ELF-1 (cell line): ENCODE measurements at places on chromosomes 7 and 10.

GRCh38 chr7:46853451-46853850 is 728.5 kb downstream of the TNS3 start:
- no peak for DNase-seq

GRCh38 chr10:131249238-131249954 is 62.1 kb downstream of the TCERG1L start:
- no peak for DNase-seq

DNA sequence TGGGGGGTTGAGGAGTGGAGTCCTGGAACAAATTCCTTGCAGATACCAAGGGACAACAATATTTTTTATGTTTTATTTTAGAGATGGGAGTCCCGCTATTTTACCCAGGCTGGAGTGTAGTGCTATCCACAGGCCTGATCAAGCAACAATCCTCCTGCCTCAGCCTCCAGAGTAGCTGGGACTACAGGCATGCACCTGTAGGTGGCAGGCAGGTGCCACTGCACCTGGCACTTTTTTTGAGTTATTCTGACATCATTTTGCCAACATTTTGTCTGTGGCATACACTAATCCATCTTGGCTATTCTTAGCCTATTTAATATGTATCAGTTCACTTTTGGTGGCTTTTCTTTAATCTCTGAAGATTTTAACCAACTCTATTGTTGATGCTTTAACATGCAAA is 317.8 kb upstream of the MTPN start:
- peak; percentile 1 for DNase-seq

- no peak for DNase-seq
Observed at GRCh38 chr7:47759056-47759706, 177.3 kb upstream of the TNS3 start.

DNA sequence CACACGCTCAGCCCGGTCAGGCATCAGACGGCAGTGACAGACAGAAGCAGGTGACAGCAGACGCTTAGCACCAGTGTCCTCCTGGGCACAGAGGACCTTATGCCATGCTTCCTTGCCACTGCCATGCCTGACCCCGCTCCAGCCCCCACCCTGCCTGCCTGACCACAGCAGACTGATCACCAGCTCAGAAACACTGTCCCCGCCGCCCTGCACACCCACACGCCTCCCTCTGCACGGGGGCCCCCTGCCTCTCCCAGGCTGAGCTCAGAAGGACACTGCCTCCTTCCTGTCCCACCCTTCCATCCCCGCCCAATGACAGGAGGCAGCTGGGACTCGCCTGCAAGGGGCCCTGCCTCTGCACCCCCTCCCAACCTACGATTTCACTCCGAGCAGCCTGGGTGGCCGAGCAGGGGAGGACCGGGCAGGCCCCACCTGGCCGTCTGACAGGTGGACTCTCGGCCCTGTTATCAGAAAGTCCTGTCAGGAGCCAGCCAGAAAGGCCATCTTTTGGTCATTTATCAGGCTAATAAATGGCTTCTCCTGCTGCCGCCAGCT is 183.4 kb downstream of the ELFN1 start:
- DNase-seq, result no peak

DNA sequence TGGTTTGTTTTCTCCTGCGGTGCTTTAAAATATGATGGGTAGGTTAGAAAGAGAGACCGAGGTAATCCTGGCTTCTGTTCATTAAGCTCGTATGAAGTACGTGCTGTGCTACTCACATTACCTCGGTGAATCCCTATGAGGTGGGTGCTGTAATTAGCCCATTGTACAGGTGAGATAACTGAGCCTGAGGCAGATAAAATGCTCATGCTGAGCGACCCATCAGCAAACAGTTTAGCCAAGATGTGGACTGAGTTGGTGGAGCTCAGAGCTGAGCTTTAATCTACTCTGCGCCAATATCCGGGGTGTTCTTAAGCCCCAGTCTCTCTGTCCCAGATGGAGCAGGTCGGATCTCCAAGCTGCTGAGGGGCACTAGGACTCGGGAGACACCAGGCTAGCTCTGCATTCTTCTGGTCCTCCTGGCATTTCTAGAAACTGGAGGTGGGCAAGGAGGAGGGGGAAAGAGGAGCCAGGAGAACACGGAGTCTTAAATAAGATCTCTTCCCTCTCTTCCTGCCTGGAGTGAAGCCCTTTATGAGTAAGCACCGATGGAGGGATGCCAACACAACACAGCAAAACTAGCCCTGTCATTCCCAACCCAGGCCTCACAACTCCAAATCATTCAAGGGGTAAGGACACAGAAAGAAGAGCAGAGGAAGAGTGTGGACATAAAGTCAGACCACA is 458.5 kb downstream of the KCNMA1 start:
- no peak for DNase-seq

- no peak for DNase-seq
Observed at GRCh38 chr7:136205956-136206355, 228.8 kb upstream of the MTPN start.

DNA sequence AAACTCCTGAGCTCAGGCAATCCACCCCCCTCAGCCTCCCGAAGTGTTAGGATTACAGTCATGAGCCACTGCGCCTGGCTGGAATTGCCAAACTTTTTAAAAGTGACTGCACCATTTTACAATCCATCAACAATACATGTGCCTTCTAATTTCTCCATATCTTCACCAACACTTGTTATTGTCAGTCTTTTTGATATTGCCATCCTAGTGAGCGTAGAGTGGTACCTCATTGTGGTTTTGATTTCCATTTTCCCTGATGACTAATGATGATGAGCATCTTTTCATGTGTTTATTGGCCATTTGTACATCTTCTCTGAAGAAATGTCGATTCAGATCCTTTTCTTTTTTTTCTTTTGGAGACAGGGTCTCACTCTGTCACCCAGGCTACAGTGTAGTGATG is 21.7 kb upstream of the STRIP2 start:
- no peak for DNase-seq

GRCh38 chr7:8831376-8831775 is 398.0 kb downstream of the NXPH1 start:
- DNase-seq, result no peak

DNA sequence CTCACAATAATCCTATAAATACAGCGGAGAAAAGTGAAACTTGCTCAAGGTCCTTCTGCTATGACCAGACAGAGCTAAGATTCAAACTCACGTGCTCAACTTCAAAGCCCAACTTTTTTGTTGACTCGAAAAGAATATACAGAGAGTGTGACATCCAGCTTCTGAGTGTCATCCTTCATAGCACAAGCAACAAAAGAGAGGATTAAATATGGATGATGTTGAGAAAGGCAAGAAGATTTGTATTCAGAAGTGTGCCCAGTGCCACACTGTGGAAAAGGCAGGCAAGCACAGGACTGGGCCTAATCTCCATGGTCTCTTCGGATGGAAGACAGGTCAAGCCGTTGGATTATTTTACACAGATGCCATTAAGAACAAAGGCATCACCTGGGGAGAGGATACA is 2.1 kb upstream of the FAM3C start:
- peak; percentile 9 for DNase-seq

DNA sequence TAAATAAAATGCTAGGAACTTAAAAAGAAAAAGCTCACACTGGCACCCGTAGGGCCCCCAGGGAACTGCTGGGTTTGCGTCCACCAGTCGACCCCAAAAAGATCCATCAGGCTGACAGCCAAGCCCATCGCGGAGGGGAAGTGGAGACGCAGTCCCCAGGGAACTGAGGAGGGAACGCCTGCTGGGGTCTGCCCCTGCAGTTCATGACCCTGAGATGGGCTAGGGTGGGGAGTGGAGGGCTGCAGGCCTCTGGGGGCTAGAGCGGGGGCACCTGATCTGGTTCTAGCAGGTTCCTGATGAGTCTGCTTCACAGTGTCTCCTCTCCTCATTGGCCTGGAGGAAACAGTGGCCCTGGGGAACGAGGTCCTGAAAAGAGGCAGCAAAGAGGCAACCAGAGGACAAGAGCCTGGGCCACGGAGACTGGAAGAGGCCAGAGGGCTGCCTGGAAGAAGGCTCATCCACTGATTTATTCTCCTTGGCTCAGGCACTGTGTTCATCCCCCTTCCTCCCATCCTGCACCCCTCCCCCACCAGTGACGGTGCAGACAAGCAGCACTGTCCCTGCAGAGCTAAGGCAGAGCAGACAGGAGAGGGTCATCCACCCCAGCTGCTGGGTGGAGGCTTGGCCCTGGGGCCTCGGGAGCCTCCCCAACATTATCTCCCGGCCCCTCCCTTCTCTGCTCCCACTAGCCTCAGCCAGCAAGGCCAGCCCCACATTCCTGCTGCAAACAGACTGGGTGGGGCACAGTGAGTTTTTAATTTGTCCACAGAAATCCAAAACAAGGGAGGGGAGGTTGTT is 24.7 kb upstream of the HSPA12A start:
- peak; percentile 42 for DNase-seq

DNA sequence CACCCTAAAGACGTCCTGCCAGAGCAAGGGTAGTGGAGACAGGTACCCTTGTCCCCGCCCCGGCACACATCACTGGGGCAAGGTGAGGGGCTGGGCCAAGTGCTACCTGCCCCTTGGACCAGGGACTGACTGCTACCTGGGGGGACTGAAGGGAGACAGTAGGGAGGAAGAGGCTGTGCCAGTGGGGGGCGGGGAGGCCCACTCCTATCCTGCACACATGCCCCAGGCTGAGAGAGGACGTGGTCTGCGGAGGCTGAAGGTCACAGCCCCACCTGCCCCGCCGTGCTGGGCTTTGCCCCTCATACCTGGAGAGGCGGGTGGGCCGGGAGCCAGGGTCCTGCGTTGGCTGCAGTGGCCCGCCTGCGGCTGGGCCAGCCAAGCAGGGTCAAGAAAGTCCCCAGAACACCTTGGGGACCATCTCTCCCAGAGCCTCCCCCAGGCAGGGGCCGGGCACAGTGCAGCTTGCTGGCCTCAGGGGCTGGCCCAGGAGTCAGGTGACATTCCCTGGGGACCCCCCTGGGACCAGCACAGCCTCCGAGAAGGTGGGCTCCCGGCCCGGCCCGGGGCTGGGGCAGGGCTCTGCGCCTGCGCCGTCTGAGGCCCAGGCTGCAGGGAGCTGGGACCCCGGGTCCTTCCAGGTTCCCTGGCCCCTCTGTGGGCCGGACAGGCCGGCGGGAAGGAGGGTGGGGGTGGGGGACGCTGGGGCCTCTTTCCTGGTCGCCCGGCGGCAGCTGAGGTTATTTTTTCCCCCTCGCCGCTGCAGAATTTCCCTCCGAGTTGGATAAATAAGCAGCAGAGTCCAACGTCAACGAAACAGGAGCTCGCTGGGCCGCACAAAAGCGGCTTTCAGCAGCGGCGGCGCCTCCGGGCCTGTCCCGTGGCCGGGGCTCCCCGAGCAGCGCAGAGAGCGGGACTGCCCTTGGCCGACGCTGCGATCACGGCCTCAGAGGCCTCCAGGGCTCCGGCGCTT is 9.8 kb upstream of the FZD9 start:
- peak; percentile 66 for DNase-seq

DNA sequence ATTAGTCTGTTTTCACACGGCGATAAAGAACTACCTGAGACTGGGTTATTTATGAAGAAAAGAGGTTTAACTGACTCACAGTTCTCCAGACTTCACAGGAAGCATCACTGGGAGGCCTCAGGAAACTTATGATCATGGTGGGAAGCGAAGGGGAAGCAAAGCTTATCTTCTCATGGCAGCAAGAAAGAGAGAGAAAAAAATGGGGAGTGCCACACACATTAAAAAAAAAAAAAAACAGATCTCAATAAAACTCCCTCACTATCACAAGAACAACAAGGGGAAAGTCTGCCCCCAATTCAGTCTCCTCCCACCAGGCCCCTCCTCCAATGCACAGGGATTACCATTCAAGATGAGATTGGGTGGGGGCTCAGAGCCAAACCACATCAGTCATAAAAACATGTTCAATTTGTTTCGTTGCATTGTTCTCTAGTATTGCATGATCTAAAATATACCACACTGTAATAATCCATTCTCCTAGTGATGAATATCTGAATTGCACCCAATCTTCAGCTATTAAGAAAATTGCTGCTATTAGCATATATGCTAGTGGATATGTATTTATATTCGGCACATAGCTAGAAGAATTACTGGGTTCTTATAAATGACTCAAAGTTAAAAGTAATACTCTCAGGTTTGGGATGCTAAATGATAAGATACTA is 328.9 kb upstream of the KCND2 start:
- no peak for DNase-seq

GRCh38 chr7:91543646-91544045 is 279.4 kb downstream of the FZD1 start:
- no peak for DNase-seq

GRCh38 chr7:129256221-129256620 is 31.4 kb downstream of the AHCYL2 start:
- no peak for DNase-seq

DNA sequence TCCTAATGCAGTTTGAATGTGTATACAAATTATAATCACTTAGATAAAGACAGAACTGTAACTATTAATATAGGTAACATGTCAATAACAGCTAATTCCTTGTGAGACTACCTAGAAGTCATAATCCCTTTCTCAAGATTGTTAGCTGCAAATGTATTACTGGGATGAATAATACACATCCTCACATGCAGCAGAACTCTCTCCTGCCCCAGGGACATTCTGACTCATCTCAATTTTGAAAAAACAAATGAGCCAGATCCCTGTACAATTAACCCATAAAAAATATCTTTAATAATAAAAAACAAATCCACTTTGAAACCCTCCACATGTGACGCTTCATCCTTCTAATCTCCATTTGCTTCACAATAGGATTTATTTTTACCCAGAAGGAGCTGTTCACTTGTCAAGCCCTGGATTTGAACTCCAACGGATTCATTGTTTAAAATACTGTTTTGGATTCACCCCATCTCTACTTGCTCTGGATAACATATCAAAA is 428.4 kb upstream of the TEX47 start:
- DNase-seq, result no peak

GRCh38 chr7:149297034-149297755 is 35.2 kb downstream of the ZNF783 start:
- no peak for DNase-seq

DNA sequence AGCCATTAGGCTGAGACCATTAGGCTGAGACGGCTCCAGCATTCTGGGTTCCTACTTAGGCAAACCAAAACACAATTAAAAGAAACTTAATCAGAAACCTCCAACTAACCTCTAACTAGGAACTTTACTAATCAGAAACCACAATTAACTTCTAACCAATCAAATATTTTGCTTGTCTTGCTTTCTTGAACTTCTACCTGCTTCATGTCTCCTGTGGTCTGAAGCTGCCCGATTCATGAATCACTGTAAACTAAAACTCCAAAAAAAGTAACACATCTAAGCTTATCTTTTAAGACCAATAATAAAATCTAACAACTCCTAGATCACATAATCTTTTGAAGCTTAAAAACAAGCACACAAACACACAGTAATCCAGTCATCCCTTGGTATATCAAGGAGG is 76.1 kb downstream of the PDSS1 start:
- DNase-seq, result no peak

DNA sequence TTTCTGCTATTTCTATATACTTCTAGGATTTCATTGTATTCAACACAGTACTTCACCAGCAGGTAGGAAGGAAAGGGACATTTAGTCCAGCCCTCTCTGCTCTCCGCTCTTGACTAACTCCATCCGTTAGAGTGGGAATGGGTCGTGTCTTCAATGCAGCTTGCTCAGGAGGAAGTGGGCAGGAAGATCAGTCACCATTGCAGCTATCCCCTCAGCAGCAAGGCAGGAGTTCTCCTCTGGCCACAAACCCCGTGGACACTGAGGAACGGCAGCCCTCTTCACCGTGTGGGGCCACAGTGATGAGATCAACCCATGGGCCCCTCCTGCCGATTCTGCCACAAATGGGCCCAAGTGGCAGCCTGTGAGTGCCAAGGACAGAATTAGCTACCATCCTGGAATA is 30.2 kb upstream of the IKZF1 start:
- DNase-seq, result no peak
